Liver (tissue), 10 donors: ENCODE measurements at places on chromosomes 2 and 18. TPM values are rescaled to one million over a fixed set of nuclear protein-coding genes. Genes with fewer than 3 reads are reported as not detected.

LYPD6B gene
- total RNA-seq: 0.14 TPM

WNT6 gene
- 0.08 TPM for total RNA-seq

ALK gene
- total RNA-seq: under 0.01 TPM

CCL20 gene
- 1.0 TPM for total RNA-seq

NEU2 gene
- total RNA-seq: not detected

AGXT gene
- total RNA-seq: 254 TPM

ARHGAP28 gene
- 2.1 TPM for total RNA-seq

ACVR1C gene
- total RNA-seq: 2.5 TPM

- DNase-seq: no peak
Measured at GRCh38 chr2:136331226-136331625, 213.3 kb upstream of the CXCR4 start.

DNA sequence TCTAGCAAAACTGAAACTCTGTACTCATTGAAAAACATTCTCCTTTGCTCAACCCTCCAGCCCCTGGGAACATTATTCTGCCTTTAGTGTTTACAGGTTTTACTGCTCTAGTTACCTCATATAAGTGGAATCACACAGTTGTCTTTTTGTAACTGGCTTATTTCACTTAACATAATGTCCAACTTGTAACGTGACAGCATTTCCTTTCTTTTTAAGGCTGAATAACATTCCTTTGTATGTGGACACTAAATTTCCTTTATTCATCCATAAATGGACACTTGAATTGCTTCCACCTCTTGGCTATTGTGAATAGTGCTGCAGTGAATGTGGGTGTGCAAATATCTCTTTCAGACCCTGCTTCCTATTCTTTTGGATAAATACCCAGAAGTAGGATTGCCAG is 144.9 kb downstream of the ACTR3 start:
- no peak for DNase-seq

DNA sequence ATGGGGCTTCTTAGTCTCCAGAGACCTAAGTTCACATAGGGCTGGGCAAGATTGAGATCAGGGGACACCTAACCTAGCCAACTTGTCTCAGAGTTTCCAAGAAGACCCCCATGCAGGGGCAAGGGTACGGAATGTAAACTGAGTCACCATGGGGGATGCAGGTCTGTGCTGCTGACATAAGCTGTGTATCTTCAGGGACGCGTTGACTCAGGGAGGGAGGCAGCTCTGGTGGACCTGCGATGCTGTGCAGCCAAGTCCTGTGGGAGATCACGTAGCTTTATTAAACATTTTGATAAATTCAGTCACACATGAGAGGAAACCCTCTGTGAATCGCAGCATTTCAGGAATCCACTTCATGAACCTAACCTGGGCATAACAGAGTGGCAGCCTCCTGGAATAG is 216.0 kb downstream of the ANKRD30B start:
- DNase-seq: no peak

GRCh38 chr2:130850788-130851623 is 14.3 kb downstream of the ARHGEF4 start:
- no peak for DNase-seq

DNA sequence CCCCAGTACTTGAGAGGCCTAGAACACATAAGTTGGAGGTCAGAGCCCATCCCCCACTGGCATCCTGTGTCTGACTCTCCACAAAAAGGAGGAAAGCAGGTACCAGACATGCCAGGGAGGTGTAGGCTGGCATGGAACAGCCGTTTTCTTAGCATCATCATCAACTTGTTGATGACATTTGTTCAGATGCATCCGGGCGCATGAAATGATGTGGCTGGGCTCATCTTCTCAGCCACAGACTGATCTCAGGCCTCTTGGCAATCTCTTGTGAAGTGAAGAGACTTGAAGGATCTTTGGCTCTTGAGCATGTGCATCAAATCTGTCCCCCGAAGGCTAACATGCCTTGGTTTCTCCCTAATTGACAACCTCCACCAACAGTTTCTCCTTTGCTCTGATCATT is 243.3 kb downstream of the TSN start:
- no peak for DNase-seq

DNA sequence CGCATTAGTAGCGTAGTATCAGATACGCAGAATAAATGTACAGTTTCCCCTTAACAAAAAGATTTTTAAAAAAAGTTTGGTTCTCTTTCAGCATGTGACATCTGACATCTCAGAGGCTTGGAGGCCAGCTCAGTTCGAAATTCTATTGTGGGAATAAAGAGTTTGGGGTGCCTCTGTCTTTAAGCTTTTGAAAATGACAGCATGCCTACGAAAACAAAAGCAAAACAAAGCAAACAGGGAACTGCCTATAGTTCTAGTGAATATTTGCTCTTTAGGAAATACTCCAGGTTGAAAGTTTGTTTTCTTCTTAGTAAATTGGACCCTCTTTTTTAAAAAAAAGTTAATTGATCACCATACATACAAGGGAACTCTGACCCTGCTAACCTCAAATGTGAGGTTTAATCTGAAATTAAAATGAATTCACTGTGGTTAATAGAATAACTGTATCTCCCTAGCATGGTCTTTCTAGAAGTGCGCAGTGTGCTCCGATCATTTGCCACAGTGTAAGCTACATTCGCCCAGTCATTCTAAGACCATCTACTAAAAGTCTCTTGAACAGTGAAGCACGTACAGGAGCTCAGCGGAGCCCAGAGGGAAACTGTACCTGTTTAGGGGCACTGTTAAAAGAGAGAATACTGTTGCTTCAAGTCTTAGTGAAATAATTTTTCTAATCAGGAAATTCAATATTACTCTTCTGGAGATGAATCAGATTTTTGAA is 347.0 kb upstream of the CDH2 start:
- no peak for DNase-seq

DNA sequence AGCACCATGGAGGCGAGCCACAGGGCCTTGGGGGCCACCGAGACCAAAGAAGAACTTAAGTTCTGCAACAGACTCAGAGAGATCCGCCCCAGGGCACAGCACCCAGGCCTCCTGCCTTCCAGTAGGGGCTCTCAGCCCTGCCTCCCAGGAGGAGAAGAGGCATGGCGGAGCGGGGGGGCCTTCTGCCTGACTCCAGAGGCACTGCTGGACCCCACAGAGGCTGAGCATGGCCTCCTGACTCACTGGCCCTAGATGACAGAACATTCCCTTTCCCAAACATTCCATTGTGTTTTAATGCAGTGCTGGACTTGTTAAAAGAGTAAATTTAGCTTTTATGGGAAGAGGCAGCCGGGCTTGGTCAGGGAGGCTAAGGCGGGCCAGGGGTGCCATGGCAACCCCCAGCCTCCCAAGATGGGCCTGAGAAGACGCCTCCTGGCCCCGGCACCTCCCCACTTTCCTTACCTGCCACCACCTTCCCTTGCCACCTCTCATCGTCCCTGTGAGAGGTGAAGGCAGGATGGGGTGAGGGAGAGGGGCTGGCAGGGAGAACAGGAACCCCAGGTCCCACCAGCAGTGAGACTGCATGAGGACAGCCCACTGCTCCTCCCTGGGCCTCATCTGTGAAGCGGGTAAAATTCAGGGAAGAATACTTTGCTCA is 65.4 kb downstream of the SMAD7 start:
- DNase-seq: no peak

DNA sequence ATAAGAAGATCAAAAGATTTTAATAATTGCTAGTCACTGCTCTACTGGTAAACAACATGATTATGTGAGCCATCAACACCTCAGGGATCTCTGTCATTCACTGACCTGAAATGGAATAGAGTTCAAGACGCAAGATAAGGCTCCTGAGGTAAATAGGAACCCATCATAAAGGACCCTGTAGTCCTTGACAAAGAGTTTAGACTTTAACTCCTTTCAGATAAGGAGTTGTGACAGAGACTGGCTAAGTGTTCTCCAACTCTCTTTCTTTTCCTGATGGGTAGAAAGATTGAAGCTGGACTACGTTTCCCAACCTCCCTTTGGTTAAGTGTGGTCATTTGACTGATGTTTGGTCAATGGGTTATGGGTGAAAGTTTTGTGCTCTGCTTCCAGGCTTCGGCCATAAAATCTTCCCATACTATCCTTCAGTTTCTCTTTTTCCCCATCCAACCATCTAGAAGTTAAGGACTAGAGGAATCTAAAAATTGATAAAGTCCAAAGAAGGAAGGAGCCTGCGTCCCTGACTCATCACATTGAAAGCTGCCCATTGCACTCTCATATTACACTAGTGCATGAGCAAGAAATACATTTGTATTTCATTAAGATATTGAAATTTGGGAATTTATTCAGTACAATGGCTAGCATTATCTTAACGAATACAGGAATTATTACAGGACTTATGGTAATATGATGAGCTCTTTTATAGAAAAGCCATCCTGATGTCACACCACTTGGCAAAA is 293.7 kb upstream of the ACVR2A start:
- no peak for DNase-seq

GRCh38 chr18:63789327-63789726 is 14.1 kb downstream of the SERPINB7 start:
- DNase-seq: no peak

DNA sequence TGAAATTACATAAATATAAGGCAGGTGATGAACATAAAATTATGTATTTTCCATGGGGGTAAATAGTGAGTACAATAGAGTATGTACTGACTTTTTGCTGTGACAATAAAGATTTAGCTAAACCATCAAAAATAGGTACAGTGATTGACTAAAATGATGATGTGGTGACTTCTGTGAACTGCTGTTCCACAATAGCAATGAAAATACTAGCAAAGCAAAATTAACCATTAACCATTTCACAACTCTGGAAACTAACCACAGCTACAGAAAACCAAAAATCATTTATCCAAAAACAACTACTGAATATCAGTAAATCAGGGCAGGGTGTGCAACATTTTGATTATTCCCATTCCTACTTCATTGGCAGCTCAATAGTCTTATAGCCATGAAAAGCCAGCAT is 161.4 kb upstream of the GYPC start:
- no peak for DNase-seq

- no peak for DNase-seq
Measured at GRCh38 chr18:23933407-23933806, 81.1 kb upstream of the TTC39C start.

GRCh38 chr2:227295806-227296205 is 29.2 kb upstream of the MFF start:
- DNase-seq: no peak

DNA sequence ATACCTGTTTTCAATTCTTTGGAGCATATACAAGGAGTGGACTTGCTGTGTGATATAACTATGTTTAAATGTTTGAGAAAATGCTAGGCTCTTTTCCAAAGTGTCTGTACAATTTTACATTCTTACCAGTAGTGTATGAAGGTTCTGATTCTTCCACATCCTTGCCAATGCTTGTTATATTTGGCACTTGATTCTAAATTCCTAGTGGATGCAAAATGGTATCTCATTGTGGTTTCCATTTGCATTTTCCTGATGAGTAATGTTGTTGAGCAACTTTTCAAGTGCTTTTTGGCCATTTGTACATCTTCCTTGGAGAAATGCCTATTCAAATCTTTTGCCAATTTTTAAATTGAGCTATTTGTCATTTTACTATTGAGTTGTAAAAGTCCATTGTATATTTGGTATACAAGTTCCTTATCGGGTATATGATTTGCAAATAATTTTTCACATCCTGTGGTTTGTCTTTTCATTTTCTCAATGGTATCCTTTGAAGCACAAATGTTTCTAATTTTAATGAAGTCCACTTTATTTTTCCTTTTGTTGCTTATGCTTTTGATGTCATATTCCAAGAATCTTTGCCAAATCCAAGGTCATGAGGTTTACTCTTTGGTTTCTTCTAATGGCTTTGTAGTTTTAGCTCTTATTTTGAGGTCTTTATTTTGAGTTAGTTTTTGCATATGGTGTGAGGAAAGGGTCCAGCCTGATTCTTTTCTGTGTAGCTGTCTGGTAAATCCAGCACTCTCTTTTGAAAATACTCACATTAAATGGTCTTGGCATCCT is 33.2 kb upstream of the CWC22 start:
- no peak for DNase-seq

DNA sequence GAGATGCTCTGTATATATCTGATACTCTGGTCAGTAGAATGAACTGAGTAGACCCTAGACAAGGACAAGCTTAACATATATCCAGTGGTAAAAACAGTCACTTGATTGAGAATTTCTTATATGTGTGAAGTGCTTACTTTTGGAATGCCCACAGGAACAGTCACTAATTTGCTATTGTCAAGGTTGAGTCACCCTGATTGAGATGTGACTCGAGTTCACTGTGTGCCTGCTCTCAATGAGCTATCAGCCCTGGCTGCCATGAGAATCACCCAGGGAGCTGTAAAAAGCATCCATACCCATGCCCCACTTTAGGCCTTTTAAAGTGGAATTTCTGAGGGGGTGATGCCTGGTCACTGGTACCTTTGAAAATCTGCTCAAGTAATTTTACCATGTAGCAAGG is 283.7 kb downstream of the SUCLG1 start:
- DNase-seq: no peak

GRCh38 chr18:74724186-74724585 is 126.5 kb downstream of the ZNF407 start:
- DNase-seq: no peak
